ENCODE measurements at places on chromosomes 4 and X.
A peak's percentile ranks its signal among the peaks of the same experiment; 100 is the strongest.

GRCh38 chr4:76585897-76586360 lies 150.9 kb downstream of the SHROOM3 start:
- no peak for DNase-seq

- DNase-seq, result no peak
Measured at GRCh38 chr4:168886351-168886750, 123.7 kb downstream of the CBR4 start.

GRCh38 chrX:104307341-104307740 lies 52.6 kb upstream of the ESX1 start:
- DNase-seq, result no peak

DNA sequence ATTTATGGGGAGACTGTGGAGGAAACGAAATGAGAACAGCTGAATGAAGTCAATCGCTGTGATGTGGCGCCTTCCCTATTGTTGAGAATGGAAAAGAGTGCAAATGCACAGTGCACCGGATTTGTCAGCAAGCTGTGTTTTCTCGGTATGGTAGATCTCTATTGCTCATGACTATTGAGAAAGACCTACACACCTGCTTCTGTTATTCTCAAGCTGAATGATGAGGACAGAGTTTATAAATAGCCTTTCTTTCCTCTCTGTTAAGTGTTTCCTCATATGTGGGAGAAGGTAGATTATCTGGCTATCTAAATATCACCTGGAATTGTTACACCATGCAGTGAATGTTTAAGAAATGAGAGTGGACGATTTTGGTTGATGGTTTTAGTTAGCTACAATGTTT lies 650.7 kb downstream of the IL1RAPL1 start:
- no peak for DNase-seq

DNA sequence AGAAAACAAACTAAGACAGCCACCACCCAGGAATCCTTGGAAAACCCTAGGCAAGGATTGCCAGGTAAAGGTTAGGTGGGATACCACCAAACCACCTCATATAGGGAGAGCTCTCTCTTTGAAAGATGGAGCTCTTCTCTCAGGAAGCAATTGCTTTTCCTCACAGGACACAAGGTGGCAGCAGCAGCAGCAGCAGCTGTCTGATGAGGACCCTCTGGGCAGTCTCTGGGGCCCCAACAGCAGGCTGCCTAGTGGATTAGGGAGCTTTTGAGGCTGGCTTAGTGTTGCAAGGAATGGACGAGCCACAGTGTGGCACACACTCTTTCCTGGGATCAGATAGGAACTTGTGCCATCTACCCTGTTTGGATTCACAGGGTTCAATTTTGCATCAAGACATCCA lies 41.4 kb upstream of the CHRDL1 start:
- DNase-seq, result no peak

DNA sequence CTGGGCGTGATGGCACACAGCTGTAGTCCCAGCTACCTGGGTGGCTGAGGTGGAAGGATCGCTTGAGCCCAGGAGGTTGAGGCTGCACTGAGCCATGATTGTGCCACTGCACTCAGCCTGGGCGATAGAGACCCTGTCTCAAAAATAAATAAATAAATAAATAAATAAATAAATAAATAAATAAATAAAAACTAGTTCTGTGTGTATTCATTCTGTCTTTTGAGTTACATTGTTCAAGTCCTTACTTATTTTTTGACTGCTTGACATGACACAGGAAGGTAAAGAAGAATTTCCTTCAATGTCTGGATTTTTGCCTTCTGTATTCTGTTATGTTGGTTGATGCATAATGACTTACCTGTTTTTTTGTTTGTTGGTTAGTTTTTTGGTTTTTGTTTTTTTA lies 2.2 kb upstream of the NAA10 start:
- DNase-seq, result no peak

DNA sequence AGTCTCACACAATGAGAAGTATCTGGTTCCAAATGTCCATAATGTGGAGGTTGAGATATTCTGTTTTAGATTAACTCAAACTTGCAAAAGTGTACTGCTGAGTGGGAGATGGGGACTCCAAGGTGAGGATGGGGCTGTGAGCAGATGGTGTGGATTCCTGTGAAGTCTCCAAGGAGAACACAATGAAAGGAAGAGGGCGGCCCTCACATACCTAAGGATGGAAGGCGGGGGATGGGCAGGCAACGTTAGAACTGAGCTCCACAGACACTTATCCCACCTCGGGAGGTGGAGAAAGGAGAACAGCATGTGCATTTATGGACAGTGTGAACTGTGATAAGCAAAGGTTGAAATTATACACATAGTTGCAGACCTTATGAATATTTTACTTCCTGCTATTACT lies 9.9 kb upstream of the SPATA4 start:
- no peak for DNase-seq

- no peak for DNase-seq
Measured at GRCh38 chr4:126753592-126753991, 879.2 kb upstream of the INTU start.

DNA sequence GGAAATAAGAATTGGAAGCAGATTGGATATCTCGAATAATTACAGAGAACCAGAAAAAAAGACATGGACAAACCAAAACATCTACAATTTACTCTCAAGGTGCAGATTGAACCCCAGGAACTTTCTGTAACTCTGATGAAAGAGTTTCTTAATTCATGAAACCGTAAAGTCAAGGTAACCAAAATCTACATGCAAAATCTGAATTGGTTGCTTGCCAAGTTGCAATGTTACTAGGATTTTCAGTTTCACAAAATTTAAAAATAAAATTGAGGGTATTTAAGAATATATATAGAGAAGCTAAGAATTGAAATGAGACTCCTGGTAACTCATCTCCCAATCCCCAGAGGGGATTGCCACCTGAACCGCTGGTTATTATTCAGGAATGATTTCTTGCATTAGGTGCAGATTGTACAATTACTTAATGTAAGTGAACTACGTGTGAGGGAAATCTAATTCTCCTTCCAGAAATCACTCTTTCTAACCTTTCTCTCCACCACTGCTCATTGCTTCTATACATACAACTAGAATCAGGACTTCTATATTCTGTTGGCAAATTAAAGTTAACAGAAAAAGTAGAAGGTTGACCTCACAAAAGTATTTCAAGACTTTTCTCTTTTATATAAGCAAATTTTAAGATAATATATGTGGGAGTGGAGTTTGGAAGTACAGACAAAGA lies 221.5 kb upstream of the NDST4 start:
- no peak for DNase-seq

DNA sequence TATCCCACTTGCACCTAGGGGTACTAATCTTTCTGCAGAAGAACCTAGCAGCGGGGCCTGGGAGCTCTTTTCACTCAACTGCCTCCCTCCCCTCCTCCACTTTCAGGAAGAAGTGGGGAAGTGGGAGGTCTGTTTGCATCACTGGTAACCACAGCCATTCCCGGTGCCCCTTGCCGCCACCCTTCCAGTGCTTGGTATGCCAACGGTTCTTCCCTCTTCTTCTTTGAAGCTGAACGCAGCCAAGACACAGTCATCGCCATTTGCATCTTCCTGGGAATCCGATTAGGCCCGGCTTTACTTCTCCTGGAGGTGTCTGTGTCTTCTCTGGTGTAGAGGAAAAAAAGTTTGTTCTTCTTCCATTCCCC lies 47.2 kb upstream of the RBPJ start:
- no peak for DNase-seq

GRCh38 chr4:54277691-54278090 lies 48.6 kb downstream of the PDGFRA start:
- peak; percentile 24 for DNase-seq

DNA sequence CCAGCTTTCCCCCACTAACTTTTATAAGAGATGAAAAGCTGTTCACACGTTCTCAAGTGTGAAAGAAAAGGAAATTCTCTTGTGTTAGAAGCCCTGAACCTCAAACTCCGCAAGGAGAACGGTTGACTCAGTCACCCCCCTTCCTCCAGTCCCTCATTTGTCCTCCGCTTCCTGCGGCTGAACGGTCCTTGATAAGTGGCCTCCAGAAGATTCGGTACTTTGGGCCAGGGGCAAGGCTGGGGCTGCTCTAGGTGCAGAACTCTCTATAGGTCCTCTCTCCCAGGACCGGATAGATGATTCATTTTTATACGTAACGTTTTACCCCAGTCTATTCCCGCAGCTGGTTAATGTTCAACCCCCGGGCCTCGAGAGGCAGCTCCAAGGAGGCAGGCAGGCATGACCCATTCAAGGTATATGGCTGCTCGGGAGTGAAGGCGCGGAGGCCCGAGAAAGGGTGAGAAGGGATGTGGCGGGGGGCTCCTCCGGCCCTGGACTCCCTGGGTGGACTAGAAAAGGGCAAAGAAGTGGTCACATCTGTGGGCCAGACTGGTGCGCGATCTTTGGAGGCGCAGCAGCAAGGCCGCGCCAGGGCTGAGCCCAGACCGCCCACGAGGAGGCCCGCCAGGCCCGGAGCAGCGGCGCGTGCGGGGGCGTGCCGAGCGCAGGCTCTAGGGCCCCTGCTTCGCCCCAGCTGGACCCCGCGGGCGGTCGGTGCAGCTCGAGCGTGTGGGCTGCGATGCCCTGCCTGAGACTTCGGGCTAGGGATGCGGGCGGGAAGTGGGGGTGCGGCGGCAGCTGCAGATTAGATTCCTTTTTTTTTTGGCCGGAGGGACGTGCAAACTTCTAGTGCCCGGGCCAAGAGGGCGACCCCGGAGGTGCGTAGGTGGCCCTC lies 11.7 kb downstream of the PITX2 start:
- DNase-seq, result no peak

- no peak for DNase-seq
Measured at GRCh38 chr4:26557164-26557563, 26.7 kb upstream of the TBC1D19 start.

- no peak for DNase-seq
Measured at GRCh38 chr4:107799669-107800450, 24.9 kb upstream of the SGMS2 start.

GRCh38 chr4:110025718-110026117 lies 113.0 kb downstream of the EGF start:
- no peak for DNase-seq

- DNase-seq, result no peak
Measured at GRCh38 chr4:727576-727975, 21.9 kb downstream of the PCGF3 start.

GRCh38 chr4:182225257-182225852 lies 17.8 kb upstream of the TENM3 start:
- DNase-seq, result no peak

DNA sequence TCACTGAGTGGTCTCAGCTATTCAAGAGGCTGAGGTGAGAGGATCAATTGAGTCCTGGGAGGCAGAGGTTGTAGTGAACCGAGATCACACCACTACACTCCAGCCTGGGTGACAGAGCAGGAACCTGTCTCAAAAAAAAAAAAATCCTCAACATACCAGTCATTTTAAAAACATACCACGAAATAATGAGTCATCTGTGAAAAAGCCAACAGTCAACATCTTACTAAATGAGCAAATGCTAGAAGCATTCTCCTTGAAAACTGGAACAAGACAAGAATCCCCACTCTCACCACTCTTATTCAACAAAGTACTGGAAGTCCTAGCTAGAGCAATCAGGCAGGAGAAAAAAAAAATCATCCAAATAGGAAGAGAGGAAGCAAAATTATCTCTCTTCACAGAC lies 104.0 kb upstream of the ARHGEF9 start:
- no peak for DNase-seq

GRCh38 chrX:97030463-97030862 lies 146.8 kb downstream of the RPA4 start:
- DNase-seq, result no peak

GRCh38 chr4:90419124-90419711 lies 292.0 kb downstream of the CCSER1 start:
- DNase-seq, result peak; percentile 39
